Suppressor macrophage treated with lipopolysaccharide for 1 hour (primary cell): ENCODE measurements at places on chromosomes 7 and 10.

DNA sequence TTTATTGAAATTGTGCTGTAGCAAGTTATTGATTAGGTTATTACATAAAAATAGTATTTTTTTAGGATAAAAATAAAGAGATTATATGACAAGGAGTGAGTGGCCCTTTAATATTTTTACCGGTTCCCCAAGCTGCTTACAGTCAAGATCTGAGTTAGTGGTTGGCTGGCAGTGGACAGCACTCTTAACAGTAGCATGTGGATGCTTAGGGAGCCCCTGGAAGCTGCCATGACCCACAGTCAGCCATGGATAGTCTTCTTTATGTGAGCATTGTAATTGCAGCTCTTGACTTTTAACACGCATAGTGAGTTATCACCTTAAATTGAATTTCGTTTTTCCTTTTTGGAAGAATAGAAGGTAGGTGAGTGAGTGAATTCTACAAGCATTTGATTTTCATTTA, 22.1 kb downstream of the RAB18 start:
- DNase-seq, result no peak

DNA sequence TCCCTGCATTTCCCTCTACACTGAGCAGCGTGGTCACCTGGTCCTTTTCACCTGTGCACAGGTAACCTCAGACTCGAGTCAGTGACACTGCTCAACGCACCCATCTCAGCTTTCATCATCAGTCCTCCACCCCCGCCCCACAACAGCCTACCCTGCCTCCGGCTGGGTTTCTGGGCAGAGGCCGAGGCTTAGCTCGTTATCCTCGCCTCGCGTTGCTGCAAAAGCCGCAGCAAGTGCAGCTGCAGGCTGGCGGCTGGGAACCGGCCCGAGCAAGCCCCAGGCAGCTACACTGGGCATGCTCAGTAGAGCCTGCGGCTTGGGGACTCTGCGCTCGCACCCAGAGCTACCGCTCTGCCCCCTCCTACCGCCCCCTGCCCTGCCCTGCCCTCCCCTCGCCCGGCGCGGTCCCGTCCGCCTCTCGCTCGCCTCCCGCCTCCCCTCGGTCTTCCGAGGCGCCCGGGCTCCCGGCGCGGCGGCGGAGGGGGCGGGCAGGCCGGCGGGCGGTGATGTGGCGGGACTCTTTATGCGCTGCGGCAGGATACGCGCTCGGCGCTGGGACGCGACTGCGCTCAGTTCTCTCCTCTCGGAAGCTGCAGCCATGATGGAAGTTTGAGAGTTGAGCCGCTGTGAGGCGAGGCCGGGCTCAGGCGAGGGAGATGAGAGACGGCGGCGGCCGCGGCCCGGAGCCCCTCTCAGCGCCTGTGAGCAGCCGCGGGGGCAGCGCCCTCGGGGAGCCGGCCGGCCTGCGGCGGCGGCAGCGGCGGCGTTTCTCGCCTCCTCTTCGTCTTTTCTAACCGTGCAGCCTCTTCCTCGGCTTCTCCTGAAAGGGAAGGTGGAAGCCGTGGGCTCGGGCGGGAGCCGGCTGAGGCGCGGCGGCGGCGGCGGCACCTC, at the start of the genes KLLN and PTEN:
TSS of gene KLLN (minus strand) at position 481 of the 891 bp plus-strand sequence. CDS start 1,046 bp downstream, outside the sequence.
TSS of gene PTEN (plus strand) at position 573 of the 891 bp plus-strand sequence. CDS start 845 bp downstream, outside the sequence.
- peak; percentile 95 for DNase-seq

GRCh38 chr7:129925416-129926002, 27.3 kb downstream of the UBE2H start:
- no peak for DNase-seq

GRCh38 chr7:74253835-74254128, 417 bp downstream of the RFC2 start:
- peak; percentile 28 for DNase-seq

DNA sequence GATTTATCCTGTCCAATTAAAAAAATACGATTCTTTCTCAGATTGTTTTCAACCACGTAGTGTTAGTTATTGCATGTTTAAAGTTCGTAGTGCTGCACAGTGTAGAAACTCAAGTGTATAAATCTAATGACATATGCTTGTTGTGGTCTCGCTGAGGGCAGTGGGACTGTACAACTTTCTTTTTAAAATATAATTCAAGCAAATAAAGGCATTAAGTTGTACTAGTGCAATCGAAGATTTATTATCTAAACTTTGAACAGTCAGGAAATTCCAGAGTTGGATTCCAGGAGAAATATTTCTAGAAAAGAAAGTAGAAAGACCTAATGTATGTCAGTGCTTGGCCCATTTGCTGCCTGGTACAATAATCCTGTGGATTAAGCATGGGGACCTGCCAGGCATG, 124.1 kb upstream of the HPS1 start:
- DNase-seq, result no peak

DNA sequence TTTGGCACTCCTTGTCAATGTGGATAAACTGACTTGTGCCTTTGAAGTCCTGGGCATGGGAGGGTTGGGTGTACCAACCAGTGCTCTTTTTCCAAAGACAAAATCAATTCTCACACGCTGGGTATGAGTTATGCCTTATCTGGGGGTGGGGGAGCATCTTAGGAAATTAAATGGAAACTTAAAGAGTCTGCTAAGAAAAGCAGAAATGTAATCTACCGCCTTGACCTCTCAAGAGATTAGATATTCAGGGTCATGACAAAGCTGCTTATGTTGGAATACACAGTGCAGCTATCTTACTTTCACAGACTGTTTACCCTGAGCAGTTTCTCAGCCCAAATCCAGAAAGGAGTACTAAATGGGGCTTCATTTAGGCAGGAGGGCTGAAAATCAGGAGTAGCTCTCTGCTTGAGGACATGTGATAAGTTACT, 2.6 kb downstream of the MEST start:
- DNase-seq, result no peak

- DNase-seq, result peak; percentile 84
These were observed 20.8 kb upstream of the NRP1 start for GRCh38 chr10:33355274-33355673.

DNA sequence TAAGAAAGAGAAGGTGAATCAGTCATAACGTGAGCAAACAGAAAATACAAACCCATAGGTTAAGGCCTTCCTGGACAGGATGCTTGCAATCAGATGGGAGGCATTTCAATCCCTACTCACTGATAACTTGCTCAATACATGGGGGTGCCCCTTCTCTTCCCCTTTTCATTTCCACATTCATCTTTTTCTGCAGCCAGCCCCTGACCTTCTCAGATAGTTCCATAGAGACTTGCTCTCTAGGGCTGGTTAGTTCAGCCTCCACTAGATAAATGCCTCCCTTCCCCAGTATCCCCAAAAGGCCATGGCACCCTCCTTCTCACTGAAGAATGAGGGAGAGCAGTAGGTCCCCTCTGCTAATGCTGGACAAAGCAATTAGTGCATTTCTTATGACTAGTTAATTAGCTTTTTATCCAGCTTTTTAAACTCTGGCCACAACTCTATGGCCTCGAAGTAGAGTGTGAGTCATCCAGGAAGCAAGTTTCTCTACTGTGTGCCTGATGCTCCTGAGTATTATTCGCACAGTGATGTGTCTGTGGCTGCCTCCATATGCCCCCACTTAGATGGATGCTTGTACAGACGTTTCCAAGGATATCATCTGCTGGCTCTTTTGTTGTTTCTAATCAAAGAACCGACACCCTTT, 12.7 kb downstream of the CHN2 start:
- peak; percentile 34 for DNase-seq

DNA sequence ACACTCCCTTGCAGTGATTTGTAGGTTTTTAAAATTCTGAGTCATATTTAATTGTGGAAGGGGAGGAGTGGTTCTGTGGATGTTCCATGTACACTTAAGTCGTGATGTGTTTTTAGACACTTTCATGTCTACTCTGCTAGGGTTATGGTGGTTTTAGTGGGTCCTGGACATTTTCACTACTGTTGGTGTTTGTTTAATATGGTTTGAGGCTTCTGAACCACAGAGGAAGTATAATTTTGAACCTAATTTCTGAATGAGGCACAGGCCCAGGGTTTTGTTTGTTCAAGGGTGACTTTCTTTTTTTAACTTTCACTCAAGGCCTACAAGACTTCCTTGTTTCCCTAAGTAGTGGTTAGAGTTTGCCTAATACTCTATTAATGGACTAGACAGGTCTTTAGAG, 13.3 kb downstream of the SLC26A5 start:
- DNase-seq, result peak; percentile 26

GRCh38 chr10:34731885-34732701, 83.0 kb downstream of the PARD3 start:
- DNase-seq, result no peak

DNA sequence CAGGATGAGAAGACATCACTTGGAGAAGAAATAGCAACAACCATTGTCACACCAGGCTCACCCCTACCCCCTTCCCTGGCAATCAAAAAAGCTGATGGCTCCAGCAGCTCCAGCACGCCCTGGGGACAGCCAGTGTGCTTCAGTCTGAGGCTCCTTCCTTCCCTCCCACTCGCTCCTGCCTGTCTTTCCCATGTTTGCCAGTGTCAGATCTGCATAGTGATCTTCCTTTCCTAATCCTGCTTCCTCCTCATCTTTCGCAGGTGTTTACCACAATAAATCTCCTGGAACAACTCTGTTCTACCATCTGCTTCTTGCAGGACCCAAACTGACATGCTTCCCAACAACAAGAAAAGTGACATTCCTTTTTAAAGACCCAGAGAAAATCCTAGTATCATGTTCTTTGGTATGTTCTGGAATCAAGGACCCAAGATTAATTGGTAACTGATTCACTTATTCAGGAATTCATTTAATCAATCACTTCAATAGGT, 57.1 kb downstream of the STEAP1B start:
- DNase-seq, result no peak

DNA sequence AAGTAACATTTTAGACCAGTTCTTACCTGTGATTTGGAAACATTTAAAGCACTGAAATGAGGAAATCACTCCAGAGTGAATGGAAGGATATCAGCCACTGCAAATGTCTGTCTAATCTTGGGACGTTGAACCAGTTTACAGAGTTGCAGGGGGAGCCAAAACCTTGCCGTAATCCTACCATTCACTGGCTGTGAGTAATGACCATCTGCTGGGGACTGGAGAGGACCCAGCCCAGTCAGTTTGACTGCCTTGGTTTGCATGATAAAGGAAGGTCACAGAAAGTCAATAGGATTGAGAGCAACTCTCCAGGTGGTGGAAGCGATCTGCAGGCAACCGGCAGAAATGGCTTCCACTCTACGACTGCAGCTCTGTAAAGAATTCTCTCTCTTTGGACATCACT, 167.2 kb downstream of the AKR1D1 start:
- DNase-seq, result no peak

- no peak for DNase-seq
These were observed 15.1 kb upstream of the ELN start for GRCh38 chr7:74012842-74013249.

DNA sequence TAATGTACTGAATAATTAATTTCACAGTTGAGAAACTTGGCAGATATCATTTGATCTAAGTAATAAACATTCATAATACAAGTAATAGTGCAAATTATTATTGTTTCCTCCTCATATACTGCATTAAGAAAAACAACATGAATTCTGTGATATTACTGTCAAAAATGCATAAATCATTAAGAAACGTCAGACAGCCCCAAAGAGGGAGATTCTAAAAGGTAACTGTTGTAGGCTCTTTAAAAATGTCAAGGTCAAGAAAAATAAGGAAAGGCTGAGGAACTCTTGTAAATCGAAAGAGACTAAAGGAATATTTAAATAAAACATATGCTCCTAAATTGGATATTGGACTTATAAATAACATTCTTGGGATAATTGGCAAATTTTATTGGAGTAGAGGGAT, 67.9 kb downstream of the CABCOCO1 start:
- DNase-seq, result no peak

GRCh38 chr7:26397796-26398426, 106.2 kb downstream of the SNX10 start:
- DNase-seq, result no peak
